ENCODE measurements at places on chromosomes 11 and 22.
A peak's percentile ranks its signal among the peaks of the same experiment; 100 is the strongest.

DNA sequence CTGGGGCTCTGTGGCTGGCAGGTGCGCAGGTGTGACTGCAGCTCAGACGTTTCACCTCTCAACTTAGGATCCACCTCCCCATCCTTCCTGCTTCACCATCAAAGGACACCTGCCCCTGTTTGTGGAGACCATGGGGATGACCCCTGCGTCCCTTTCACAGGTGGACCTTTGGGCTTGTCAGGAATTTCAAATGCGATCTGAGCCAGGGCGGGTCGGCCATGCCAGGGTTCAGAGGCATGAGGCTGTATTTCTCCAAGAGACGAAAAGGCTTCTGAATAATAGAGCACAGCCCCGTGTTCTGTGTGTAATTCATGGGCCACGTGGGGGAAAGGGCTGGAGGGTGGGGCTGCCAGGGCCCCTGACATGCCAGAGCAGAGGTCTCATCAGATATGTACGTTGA, 668.0 kb downstream of the BRD1 start:
- ATAC-seq, result no peak
- H3K4me3 ChIP-seq, result no peak overlapping the region
- no peaks in the 10 kb centered on the region for H3K4me1 ChIP-seq
- peaks cover 85% of the 10 kb centered on the region for H3K27me3 ChIP-seq
- H3K36me3 ChIP-seq, result no peaks in the 10 kb centered on the region

- no peak for ATAC-seq
- no peak overlapping the region for H3K27ac ChIP-seq
- H3K4me3 ChIP-seq, result no peak overlapping the region
- H3K27me3 ChIP-seq, result no peaks in the 10 kb centered on the region
- no peaks in the 10 kb centered on the region for H3K36me3 ChIP-seq
Measured at GRCh38 chr22:36117053-36117554, 43.5 kb downstream of the APOL3 start.

- H3K4me1 ChIP-seq, result no peaks in the 10 kb centered on the region
- no peaks in the 10 kb centered on the region for H3K27me3 ChIP-seq
- ATAC-seq, result peak; percentile 94
- peak overlapping the region; percentile 85 for H3K27ac ChIP-seq
- no peaks in the 10 kb centered on the region for H3K36me3 ChIP-seq
- H3K4me3 ChIP-seq, result no peak overlapping the region
Measured at GRCh38 chr11:74672956-74673692, 58.1 kb downstream of the CHRDL2 start.

DNA sequence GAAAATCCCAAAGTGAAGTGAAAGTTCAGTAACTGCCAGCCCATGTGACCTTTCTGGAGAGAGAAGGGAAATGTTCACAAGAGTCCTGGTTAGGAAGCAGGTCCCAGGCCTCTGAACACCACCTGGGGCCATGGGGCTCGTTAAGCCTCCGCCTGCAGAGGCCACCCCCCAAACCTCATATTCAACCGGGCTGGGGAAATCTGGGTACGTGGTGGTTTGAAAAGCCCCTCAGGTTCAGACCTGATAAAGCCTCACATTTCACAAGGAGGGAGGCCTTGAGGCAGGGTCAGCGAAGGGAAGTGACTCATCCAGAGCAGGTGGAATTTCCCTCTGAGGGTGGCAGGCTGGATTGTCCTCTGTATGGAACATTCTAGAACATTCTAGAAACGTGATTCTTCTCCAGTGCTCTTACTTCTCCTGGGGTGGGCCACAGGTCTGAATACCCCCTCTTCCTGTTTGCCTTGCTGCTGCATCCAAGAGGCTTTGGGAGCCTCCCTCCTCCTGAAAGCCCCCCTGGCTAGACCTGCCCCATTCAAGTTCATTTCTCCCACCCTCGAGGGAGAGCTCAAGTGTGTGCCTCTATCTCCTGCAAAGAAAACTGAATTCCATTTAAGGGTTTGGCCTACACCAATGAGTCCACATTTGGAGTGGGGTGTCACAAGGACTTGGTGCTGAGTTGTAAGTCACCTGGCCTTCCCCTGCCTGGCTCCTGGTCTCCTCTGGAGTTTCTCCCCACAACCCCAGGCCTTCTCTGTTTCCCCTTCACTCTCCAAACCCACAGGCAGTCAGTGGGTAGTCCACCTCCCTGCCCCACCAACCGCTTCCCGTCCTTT, 6.3 kb downstream of the FXYD2 start:
- H3K4me1 ChIP-seq, result peaks cover 12% of the 10 kb centered on the region
- ATAC-seq, result no peak
- H3K27ac ChIP-seq, result no peak overlapping the region
- H3K27me3 ChIP-seq, result peaks cover 21% of the 10 kb centered on the region

DNA sequence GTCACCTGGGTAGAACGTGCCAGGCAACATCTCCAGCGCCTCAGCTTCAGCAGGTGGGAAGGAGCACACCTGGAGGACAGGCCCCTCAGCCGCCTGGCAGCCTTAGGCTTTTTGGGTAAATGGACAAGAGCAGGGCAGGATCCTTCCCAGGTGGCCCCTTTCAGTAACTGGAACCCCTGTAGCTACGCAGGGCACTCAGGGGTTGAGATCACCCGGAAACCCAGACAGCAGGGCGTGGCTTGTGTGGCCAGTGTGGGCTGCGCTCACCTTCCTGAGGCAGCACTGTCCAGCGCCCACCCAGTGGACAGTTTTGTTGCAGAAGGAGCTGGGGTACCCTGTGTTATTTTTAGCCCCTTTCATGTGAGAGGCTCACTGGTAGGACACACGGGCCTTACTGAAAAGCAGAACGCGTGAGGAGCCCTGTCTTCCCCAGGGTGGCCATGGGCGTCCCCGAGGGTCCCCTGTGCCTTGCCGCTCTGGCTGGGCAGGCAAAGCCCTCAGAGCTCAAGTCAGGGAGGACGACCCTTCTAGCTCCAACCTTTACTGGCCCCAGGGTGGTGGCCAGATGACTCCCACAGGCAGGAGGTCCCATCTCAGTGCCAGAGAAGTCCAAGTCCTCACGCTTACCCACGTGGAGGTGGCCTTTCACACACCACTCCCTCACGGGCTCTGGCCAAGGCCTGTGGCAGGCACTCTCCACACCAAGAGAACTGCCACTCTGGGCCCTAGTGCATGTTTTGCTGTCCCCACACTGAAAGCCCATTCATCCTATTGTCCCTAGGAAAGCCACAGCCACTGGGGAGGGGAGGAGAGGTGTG, 75.8 kb downstream of the CTTN start:
- no peak for ATAC-seq
- H3K36me3 ChIP-seq, result no peaks in the 10 kb centered on the region
- no peaks in the 10 kb centered on the region for H3K4me1 ChIP-seq
- H3K27me3 ChIP-seq, result no peaks in the 10 kb centered on the region
- H3K4me3 ChIP-seq, result no peak overlapping the region

GRCh38 chr22:37101311-37102066, 8.0 kb downstream of the TMPRSS6 start:
- no peak for ATAC-seq
- H3K4me1 ChIP-seq, result no peaks in the 10 kb centered on the region
- H3K4me3 ChIP-seq, result no peak overlapping the region
- no peak overlapping the region for H3K27ac ChIP-seq
- H3K36me3 ChIP-seq, result no peaks in the 10 kb centered on the region

Data from gastroesophageal sphincter (tissue), 4 donors.